HEK293T (cell line): ENCODE measurements at places on chromosomes 7 and 10.

DNA sequence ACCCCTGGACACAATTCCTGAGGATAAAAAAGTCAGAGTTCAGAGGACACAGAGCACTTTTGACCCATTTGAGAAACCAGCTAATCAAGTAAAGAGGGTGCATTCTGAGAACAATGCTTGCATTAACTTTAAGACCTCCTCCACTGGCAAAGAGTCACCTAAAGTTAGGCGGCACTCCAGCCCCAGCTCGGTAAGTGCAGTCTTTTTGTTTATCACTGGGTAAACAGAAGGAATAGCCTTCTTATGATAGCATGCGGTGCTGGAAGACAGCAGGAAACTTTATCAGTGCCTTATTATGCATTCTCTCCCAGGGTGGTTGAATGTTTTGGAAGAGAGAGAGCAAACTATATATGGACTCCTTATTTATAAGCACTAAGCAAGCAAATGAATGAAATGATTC is 130.5 kb downstream of the CDK14 start:
- peak; percentile 32 for DNase-seq

- no peak for DNase-seq
These were observed 97.6 kb upstream of the ITGB1 start for GRCh38 chr10:33055625-33056024.

GRCh38 chr7:26182283-26182682 is 18.3 kb downstream of the HNRNPA2B1 start:
- no peak for DNase-seq

DNA sequence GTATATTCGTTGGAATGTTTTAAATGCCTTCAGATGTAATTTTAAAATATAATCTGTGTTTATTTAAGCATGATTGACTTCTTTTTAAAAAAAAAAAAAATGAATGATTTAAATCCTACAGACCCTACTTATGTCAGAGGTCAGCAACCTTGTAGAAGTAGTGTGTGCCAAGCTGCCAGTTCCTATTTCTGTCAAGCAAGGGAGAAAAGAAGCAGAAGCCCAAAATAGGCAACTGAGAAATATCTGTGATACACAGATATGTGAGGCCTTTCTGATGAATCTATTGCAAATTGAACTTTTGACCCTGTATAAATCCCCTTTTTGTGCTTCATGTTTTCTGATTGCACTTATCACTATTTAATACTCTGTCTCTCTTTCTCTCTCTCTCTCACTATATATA is 199.5 kb downstream of the LRRN3 start:
- no peak for DNase-seq

- no peak for DNase-seq
These were observed 39.6 kb upstream of the CCDC6 start for GRCh38 chr10:59945991-59946390.

DNA sequence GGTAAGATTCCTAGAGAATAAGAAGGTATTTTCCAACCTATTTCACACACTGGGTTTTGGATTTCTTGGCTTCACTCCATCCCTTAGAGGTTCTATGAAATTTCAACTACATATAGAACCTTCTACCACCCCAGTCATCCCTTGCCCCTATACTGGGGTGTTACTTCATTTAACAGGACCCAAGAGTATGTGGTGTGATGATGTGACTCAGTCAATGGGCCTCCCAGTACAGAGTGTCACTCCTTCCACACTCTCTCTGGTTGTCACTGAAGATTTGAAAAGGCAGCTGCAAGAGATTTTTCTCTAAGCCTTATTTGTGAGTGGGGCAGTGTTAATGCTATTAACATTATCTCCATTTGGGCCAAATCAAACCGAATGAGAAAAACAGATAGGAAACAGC is 33.5 kb downstream of the FGFBP3 start:
- no peak for DNase-seq

DNA sequence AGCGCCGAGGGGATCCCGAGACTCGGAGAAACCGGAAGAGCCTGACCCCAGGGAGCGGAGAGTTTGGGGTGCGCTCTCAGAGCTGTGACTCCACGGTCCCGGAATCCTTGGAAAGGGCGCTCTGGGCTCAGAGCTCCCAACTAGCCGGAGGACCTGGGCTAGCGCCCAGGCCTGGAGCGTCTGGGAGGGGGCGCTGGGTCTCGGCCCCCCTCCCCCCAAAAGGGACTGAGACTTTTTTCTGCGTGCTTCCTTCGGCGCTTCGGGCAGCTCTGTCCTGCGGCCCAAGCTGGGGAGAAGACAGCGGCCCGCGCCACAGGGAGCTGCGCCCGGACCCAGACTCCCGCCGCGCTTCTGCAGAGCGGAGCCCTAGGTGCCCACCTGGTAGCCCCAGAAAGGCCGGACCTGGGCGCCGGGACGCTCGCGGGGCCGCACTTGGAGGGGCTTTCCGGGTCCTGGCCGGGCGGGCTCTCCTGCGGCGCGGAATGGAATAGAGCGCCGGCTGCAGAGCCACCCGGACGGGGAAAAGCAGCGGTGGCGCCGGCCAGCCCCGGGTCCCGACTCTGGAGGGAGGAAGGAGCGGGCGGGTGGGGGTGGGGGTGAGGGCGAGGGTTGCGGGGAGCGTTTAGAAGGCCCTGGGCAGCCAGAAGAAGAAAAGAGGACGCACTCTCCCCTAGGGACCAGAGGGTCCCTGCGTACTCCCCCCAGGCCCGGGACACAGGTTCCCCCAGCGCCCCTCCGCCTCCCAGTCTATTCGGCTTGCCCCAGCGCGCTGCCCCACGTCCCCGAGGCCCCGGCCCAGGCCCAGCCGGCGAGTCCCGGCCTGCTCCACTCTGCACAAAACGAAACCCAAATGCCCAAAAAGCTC is 4.7 kb downstream of the ZNF503 start:
- no peak for DNase-seq

- DNase-seq = no peak
These were observed 28.9 kb downstream of the MGAM start for GRCh38 chr7:142024547-142024946.

GRCh38 chr10:33942508-33942907 is 608.0 kb upstream of the NRP1 start:
- no peak for DNase-seq
